HAP-1 (cell line): ENCODE measurements at places on chromosomes 5 and 9.

DNA sequence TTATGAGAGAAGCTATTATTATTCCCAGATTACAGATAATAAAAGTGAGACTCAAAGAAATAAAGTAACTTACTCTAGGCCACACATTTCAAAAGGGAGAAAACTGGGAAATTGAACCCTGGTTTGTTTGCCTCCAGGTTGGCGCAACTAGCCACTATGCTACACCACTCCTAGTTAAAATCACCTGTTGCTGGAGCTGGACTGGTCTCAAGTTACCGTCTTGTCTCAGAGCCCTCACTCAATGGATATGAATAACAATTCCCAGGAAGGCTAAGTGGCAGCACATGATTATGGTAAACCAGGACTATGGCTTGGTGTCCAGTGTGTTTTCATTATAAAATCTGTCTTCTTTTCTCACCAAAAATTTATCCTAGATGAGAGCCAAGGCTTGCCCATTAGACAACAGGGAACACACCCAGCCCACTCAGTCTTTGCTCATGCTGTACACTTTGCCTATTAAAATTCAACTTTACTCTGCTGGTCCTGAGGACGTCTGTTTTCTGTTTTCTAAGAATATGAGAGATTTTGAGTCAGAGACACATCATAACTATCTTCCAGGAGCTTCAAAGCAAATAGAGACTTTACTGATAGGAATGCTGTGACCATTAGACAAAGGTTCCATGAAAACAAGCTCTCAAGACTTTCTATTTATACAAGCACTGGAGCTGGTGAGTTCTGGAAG is 58.1 kb downstream of the ADRB2 start:
- no peak for DNase-seq

DNA sequence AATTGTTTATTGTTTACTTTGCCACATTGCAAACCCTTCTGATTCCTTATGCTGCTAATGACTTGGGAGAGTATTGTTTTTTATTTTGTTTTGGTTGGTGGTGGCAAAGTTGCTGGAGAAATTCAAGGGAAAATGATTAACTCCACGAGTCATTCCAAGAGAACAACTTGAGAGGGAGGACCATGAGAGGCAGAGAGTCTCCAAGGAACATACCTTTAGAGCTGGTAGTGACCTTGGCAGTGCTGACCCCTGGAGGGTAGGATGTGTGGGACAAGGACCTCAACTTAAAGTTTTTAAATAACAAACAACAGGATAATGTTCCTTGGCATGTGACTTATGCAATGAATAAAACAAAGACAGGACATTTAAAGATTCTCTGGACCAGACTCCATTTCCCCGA is 139.7 kb downstream of the LRRC70 start:
- no peak for DNase-seq

DNA sequence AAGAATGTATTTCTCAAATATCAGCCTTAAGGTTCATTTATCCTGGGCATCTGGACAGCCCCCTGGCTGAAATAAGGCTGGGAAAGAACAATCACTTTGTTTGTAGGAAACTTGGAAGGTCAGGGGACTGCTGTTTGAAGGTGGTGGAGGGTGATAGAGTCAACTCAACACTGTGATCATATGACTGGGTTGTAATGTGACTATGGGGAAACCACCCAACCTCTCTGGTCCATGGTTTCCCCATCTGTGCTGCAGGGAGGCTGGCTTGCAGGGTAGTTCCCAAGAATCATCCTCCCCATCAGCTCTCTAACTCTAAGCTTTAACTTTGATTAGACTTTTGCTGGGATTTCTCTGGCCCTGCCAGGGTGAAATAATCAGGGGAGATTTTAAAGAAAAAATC is 10.0 kb downstream of the INSYN2B start:
- no peak for DNase-seq

- no peak for DNase-seq
These were observed 835 bp upstream of the DND1 start for GRCh38 chr5:140674211-140674610.

GRCh38 chr9:2602704-2603116 is 18.9 kb upstream of the VLDLR start:
- no peak for DNase-seq

- DNase-seq: peak; percentile 7
These were observed 436 bp upstream of the EMB start for GRCh38 chr5:50441493-50441955.

DNA sequence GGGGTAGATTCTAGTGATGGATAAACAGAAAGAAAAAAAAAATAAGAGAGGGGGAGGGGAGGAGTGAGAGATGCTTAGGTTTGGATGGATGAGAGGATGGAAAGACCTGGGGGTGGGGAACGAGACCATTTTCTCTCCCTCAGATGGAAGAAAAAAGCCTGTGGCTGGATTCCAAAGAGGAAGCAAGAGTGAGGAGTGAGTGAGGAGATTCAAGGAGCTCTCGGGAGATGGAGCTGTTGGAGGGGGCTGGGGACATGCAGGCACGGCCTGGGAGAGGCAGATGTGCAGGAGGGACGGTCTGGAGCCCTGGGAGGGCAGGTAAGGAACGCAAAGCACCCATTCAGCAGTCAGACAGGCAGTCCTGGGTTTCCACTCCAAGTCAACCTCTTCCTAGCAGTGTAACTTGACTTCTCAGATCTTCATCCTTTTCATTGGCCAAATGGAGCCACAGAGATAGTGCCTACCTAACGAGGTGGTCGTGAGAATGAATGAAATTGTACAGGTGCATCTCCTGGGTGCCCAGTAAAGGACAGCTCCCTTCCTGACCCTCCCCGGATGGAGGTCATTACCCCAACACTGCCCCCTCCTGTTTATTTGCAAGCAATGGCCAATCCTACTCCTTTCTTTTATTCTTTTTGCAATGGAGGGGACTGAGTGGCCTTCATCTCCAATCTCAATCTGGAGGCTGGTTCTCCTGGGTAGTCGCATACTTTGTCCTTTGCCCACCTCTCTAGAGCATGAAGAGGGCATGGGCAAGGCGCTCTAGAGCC is 52.2 kb downstream of the PCDH1 start:
- DNase-seq: no peak

- DNase-seq: no peak
These were observed 23.6 kb upstream of the CSF1R start for GRCh38 chr5:150109921-150110320.

- no peak for DNase-seq
These were observed 53.0 kb upstream of the CNTLN start for GRCh38 chr9:17081814-17082213.

DNA sequence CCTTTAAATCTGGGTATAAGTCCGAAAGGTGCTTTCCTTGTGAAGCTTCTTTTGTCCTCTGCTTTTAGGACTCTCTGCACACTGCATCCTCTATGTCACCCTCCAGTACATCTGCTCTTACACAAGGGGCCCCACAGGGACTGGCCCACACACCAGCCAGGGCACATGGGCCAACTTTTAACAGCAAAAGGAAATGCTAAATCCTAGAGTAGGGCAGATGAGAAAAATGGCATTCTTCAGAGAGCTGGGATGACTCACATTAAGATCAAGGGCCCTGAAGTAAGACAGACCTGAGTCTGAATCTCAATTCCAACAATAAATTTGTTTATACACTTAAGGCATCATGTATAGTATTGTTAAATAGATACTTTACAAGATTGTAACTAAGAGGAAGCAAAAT is 40.3 kb upstream of the CDKN2B start:
- DNase-seq: no peak

- no peak for DNase-seq
These were observed 43.5 kb downstream of the SH3PXD2B start for GRCh38 chr5:172410662-172411483.

GRCh38 chr5:72849546-72849945 is 33.1 kb downstream of the TNPO1 start:
- no peak for DNase-seq

DNA sequence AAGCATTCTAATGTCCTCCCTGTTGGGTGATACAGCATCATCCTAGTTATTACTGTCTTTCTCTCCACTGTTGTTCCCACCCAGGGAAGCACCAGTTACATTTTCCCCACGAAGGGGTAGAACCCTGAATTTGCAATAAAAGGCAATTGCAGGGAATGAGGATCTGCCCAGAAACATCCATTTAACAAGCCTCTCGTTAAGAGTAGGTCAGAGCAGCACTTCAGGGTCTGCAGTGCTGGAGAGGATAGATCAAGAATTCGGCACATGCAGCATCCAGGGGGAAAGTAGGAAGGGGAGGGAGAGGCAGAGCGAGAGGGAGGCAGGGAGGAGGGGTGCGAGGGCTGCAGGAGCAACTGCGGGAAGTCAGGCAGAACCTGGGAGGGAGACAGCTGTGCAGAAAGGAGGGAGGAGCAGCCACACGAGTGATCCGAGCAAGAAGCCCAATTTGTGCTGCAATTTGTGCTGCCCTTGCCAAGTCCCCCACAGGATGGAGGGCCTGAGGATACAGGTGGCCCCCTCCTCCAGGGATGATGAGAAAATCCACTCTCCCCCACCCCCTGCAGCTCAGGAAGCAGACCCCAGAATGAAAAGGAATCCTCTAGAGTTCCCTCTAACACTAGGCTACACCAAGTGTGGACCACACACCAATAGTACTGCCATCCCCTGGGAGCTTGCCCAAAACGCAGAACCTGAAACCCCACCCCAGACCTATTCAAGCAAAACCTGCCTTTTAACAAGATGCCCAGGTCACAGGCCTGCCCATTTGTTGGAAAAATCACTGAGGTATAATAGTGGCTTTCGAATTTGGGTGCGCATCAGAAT is 62.2 kb downstream of the EPB41L4B start:
- no peak for DNase-seq

DNA sequence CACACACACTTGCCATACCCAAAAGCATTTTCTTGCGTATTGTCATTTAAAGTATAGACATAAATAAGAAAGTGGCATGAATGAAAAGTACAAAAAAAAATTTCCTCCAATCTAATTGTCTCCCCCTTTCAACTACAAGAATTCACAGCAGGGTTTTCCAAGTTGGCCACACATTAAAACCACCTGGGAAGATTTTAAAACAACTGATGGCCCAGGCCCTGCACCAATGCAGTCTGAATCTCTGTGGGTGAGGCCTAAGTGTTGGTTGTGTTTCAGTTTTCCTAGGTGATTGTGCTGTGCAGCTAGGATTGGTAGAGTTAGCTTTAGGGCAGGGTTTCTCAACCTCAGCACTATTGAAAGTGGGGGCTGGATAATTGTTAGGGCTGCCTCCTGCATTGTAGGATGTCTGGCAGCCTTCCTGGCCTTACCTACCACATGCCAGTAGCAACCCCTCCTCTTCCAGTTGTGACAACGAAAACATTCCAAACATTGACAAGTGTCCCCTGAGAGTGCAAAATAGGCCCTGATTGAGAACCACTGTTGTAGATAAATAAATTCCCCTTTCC is 337.1 kb downstream of the KIAA0825 start:
- no peak for DNase-seq

GRCh38 chr9:98117984-98118639 is 910 bp downstream of the TRIM14 start:
- DNase-seq: peak; percentile 54

DNA sequence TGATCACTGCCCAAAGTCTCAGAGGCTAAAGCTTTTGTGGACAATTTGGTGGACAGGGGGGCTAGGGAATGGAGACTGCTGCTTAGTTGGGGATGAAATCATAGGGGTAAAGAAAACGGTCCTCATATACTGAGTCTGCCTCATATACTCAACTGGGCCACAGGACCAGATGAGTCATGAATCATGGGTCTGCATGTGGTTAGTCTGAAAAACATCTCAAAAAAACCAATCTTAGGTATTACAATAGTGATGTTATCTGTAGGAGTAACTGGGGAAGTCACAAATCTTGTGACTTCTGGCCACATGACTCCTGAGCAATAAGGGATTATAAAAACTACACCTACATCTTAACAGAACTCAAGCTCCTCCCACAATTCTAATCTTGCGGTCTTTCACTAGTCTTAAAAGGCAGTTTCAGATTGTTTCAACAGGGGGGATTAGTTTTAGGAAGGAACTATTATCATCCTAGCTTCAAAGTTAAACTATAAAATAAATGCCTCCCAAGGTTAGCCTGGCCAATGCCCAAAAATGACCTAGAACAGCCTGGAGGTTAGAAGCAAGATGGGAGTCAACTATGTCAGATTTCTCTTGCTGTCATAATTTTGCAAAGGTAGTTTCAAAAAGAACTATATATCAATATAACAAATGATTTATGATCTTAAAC is 17.5 kb downstream of the TMEM161B start:
- DNase-seq: no peak

DNA sequence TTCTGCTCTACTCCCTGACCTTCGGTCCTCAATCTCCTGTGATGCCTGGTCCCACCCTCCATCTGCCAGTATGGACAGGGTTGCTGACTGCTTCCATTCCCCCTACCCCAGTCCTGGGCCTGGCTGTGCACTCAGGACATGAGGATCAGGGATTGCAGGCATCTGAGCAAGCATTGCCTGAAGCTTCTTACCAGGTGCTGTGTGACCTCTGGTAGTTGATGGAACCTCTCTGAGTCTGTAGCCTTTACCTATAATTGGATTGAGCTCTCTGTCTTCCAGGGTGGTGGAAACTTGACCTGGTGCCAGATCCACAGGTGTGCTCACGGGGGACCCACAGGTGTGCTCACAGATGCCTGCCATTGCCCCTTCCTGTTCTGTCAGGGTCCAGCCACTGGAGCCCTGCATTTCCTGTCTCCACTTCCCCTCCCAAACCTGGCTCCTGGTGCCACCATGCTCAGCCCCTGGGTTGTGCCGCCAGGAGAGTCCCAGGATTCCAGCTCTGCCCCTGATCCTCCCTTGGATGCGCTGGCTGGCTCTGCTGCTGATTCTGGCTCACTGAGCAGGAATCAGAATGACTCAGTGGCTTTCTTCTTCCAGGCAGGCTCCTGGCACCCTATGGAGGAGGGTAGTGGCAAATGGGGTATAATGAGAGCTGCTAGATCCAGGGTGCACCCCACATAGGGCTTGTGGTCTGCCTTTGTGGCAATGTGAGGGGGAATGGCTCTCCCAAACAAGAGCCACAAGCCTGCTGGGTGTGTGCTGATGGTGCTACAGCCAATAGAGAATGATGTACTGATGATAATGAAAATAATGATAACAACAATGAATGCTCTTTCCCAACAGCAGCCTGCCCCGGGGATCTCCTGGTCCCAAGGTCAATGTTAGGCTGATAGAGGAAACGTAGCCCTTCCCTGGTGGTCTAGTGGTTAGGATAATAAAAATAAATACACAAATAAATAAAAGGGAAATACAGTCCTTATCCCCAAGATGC is 35.2 kb upstream of the PSD2 start:
- no peak for DNase-seq

GRCh38 chr5:180784497-180785097 is 18.0 kb downstream of the MGAT1 start:
- DNase-seq: peak; percentile 76

DNA sequence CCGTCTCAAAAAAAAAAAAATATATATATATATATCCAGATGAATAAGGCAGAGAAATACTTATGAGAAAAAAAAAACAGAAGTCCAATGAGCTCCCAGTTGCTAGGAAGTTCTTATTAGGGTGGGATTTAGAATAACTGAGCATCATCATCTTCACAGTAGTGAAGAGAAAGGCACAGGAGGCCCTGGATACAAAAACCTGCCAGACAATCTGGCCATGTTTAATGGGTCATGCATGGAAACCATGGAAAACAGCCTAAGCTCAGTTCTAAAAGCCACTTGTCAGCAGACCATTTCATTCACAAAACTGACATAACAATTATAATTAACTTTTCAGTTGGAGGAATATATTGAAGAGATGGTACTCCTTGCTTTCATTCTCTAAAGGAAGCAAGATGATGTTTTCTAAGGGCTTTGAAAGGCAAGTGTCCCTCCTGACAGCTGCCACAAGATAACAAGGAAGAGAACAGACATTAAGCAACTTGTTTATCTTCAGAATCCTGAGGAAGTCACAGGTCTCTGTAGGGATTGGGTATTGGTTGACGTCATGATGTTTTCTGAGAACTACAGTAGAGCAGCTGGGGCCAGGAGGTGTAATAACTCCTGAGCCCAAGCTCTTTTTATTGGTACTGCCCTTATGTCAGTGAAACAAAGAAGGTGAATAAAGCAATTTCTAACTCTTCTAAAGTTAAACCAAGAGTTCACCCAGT is 463.1 kb downstream of the DMAC1 start:
- DNase-seq: no peak
